ENCODE measurements at places on chromosomes 3 and 15.

DNA sequence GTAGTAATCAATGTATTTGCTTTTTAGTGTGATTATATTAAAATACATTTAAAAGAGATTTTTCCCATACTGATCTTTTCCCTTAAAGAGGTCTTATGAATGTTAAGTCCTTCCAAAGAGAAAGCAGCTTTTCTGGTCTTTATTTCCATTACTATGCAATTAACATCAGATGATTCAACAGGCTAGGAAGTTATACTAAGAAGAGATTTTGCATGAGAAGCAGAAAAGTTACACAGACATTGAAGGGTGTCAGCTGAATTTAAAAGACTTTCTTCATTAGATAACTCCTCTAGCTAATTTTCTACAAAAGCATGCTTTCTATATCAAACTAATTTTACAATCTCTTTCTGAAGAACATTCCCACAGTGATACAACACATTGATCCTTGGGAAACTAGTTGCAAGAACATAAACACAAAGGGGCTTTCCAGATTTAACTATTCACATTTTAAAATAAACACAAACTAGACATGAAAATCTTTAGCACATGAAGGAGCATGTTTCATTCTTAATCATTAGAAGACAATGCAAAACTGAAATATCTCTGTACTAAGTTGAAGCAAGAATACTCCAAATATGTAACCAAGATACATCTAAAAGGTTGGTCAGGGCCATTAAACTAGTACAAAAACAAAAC is 965.8 kb downstream of the ROBO1 start:
- no peak for DNase-seq

- DNase-seq, result no peak
These were observed 91.1 kb downstream of the MEIS2 start for GRCh38 chr15:37009288-37009687.

- no peak for DNase-seq
These were observed 951 bp downstream of the FOXL2 start for GRCh38 chr3:138945709-138946662.

DNA sequence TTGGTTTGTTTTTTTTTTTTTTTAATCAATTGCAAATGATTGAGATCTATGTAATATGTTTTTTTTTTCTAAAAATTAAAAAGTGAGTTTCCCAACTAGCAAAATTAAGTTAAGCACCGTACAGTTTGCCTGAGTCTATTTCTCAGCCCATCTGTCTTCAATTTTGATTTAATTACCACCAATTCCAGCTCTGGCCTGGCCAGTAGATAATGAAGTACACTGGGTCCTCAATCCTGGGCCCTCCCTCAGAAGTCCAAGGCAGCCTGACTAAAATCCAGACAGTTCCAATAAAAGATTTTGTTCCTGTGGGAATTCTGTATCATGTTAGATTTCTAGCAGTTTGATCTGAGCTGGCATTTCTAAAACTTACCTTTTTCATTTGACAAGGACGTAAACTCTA is 887.2 kb downstream of the NAALADL2 start:
- DNase-seq, result no peak

DNA sequence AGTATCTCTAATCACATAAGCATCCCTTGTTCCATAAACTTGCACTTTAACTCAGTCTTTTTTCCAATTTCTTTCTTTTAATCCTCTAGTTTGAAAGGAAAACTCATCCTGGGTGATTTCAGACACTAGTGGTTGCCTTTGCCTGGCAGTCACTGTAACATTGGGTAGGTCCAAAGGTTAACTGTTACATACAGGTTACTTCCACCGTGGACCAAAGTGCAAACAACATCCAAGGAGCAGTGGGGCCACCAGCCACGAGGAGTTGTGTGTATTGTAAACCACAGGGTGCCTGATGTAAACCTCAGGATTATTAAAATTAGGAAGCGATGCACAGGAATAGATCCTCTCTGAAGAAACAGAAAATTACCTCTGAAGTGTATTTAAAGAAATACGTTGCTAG is 75.0 kb downstream of the HCN4 start:
- no peak for DNase-seq

DNA sequence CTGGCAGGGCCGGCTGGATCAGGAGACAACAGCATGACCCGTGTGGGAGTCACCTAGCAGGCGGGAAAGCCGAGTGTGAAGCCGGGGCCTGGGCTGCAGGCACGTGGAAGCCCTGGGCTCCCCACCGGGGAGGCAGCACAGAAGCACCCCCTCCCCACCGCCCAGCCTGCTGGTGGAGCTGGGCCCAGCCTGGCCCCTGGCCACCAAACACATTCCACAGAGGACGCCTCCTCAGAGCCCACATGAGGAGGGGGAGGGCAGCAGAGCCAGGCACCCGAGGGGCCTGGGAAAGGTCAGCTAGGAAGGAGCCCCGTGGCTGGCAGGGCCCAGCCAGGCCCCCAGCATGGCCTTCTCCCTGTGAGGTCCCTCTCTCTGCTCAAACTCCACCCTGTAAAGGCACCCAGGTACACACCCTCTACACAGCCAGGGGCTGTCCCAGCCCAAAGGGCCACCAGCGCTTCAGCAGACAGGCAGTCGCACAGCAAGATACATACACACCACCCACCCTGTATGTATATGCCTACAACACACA is 4.5 kb downstream of the PLXNB1 start:
- no peak for DNase-seq

DNA sequence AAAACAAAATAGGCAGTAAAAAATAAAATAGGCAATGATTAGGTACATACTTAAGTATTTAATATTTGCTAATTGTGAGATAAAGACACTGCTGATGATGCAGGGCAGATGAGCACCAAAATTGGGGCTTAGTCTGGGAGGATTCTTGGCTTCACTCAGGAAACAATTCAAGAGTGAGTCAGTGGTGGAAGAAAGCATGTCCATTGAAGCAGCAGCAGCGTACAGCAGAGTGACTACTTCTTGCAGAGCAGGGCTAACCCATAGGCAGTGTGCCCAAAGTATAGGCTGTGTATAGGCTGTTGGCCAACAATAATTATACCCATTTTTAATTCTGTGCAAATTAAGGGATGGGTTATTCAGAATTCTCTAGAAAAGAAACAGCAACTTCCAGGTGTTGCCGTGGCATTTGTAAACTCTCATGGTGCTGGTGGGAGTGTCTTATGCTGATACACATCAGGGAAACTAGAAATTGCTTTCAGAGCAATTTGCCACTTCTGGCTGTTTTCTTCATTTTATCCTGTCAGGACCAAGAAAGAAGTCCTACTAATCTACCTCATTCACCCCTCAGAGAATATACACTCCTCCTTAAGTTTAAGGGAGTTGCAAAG is 317.3 kb upstream of the NAALADL2 start:
- peak; percentile 26 for DNase-seq

DNA sequence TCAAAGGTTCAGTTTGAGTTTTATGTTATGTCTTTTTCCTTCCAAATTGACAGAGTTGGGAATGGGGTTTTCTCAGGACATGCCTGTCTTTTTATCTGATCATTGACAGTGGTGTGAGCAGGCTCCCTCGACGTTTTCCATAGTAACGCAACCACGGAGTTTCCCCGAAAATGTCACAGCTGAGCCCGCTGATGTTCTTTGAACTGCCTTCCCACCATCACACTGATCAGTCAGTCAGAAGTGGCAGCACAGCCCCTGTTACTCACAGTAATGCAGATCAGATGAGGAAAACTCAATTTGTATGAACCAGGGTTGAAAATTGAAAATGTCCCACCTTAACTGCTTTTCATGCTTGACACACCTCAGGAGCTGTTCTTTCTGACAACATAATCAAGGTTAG is 210.4 kb downstream of the NECTIN3 start:
- DNase-seq, result no peak

GRCh38 chr3:39346785-39347585 is 17.5 kb downstream of the CCR8 start:
- no peak for DNase-seq

- DNase-seq, result peak; percentile 75
These were observed 94.0 kb downstream of the ARPP21 start for GRCh38 chr3:35733341-35733740.

GRCh38 chr3:127196466-127197299 is 3.8 kb downstream of the PRR23E start:
- no peak for DNase-seq

GRCh38 chr15:75647370-75648155 is at the start of gene SNX33:
Gene SNX33, plus strand, starts transcription at chr15:75647912. Its CDS starts 1,191 bp downstream, at chr15:75649103.
- no peak for DNase-seq

DNA sequence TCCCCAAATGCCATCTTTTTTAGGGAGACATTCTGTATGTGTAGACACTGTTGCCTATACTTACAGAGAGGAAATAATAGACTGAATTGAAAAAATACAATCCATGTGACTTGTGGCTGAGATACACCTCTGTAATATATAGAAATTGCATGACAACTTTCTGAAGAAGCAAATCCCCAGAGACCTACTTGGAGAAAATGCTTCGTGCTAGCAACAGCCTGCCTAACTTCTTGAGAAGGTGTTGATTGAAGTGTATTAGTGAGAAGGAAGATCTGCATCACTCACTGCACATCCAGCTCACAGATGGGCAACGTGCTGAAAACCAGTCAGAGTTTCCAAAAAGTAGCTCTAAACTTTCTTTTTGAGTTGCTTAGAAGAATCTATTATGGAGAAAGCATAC is 404.1 kb downstream of the EPHB1 start:
- DNase-seq, result no peak

DNA sequence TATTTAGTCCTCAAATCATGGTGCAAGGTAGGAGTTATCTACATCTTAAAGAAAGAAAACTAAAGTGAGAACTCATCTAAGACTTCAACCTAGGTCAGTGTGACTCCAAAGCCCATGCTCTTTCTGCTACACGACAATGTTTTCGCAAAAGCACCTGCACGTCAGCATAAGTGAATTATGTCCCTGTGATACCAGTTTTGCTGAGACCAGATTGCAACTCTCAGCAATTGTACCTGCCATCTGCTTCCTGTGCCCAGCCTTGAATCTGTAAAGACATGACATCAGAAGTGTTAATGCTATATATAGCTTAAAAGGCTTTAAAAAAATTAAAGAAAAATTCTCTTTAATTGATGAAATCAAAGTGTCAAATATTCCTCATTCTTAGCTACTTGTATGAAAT is 43.4 kb downstream of the RETNLB start:
- no peak for DNase-seq

DNA sequence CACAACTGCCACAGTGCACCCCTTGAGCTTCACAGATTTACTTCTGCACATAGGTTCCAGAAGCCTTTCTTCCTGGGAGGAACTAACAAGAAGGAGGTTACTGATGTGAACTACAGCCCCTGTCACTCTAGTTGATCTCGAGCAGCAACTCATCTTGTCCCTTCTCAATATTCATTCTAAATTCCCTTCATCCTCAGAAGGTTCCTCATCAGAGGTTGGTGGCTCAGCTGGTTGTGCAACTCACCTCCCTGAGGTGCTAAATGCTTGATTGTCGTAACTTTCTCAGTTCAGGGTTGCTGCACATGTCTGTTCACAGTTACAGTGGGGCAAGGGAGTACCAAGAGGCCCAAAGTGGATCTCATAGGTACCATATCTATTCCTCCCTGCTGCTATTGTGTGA is 5.7 kb upstream of the A4GNT start:
- no peak for DNase-seq

DNA sequence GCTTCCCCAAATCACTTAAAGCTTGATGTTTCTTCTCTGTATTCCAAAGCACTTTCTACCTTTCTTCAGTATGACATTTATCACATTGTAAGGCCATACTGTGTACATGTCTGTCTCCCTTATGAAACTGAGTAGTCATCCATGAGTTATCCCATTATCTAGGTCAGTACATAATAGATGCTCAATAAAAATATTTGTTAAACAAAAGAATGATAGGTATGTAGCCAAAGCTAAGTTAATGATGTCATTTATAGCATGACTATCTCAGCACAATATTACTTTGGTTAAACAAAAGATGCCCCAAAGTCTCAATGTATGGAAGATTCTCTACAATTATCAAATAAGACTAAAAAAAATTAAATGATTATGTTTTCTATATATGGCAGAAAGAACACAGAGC is 3.1 kb upstream of the TMCO5A start:
- no peak for DNase-seq
